ENCODE measurements at places on chromosomes 13 and 19. TPM values are rescaled to one million over a fixed set of nuclear protein-coding genes. Genes with fewer than 3 reads are reported as not detected.

SPACA4 gene
- not detected for total RNA-seq

APLP1 gene
- total RNA-seq, result 9.0 TPM

RAB3A gene
- total RNA-seq, result 0.88 TPM

KLHL1 gene
- not detected for total RNA-seq

LILRB3 gene
- total RNA-seq, result not detected

CYSLTR2 gene
- total RNA-seq, result 0.16 TPM

RASGRP4 gene
- total RNA-seq, result not detected

Data from endothelial cell of umbilical vein (primary cell).